ENCODE measurements at places on chromosomes 12 and 14. TPM values are rescaled to one million over a fixed set of nuclear protein-coding genes. Genes with fewer than 3 reads are reported as not detected.

DNA sequence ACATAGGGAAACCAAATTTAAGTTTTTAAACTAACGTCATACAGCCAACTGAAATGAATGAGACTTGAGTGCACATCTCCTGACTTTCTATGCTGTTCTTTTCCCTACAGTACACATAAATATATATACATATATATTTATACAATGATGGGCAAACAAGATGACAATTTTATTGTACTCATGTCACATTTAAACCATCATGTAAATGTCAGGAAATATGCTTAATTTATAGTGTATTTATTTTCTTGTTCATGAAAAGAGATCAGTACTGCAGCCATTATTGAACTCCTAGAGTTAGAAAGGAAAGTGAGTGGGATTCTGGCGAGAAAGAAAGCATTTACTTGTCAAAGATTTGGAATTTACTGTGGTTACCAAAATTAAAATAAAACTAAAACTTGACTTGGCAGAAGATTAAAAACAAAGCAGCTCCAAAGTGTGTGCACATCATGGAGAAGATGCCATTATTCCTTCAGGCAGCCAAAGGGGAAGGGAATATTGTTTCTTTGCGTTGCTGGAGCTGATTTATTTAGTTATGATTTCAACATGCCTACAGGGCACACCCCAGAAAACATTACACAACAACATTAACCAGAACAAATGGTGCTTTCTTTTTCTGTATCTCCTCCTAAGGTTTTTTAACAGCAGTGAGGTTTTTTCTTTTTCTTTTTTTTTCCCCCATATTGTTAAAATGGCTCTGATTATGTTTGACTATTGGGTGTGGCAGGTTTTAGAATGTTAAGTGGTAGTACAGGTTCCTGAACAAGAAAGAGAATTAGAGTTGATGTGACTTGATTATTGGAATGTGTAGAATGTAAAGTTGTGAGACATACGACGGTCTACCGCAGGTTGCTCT is 144.6 kb downstream of the RAD51B start:
- no peak for DNase-seq
- peaks cover 2% of the 10 kb centered on the region for H3K27me3 ChIP-seq
- H3K36me3 ChIP-seq = peaks cover 23% of the 10 kb centered on the region
- H3K27ac ChIP-seq = peak overlapping the region; percentile 64

GRCh38 chr12:32270818-32271710 is 128.3 kb upstream of the FGD4 start:
- peak; percentile 17 for DNase-seq
- H3K27me3 ChIP-seq = peaks cover 2% of the 10 kb centered on the region
- H3K36me3 ChIP-seq = no peaks in the 10 kb centered on the region
- peak overlapping the region; percentile 69 for H3K27ac ChIP-seq

DNA sequence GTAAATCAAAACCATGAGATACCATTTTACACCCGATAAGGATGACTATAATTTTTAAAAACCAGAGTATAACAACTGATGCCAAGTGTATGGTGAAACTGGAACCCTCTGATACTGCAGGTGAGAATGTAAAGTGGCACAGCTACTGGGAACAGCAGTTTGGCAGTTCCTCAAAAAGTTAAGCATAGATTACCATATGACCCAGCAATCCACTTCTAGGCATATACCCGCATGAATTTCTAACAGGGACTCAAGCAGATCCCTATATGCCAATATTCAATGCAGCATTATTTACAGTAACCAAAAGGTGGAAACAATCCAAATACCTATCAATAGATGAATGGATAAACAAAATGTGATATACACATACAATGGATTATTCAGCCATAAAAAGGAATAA is 57.4 kb downstream of the BAZ1A start:
- H3K27ac ChIP-seq = no peak overlapping the region
- H3K4me3 ChIP-seq = no peak overlapping the region
- DNase-seq = no peak
- peaks cover 13% of the 10 kb centered on the region for H3K36me3 ChIP-seq
- no peaks in the 10 kb centered on the region for H3K27me3 ChIP-seq

- no peaks in the 10 kb centered on the region for H3K4me1 ChIP-seq
- H3K36me3 ChIP-seq = no peaks in the 10 kb centered on the region
- H3K27me3 ChIP-seq = no peaks in the 10 kb centered on the region
- DNase-seq = no peak
- no peak overlapping the region for H3K4me3 ChIP-seq
Measured at GRCh38 chr12:83179999-83180398, 493.3 kb downstream of the TMTC2 start.

GRCh38 chr12:53989227-53990113 is 4.5 kb downstream of the HOXC10 start:
- H3K36me3 ChIP-seq = no peaks in the 10 kb centered on the region
- peaks cover 68% of the 10 kb centered on the region for H3K27me3 ChIP-seq
- peaks cover 16% of the 10 kb centered on the region for H3K4me1 ChIP-seq
- no peak overlapping the region for H3K27ac ChIP-seq
- H3K4me3 ChIP-seq = peak overlapping the region; percentile 8

GRCh38 chr12:120981407-120981941 is 3.1 kb downstream of the HNF1A start:
- peaks cover 4% of the 10 kb centered on the region for H3K27me3 ChIP-seq
- H3K4me1 ChIP-seq = no peaks in the 10 kb centered on the region
- no peaks in the 10 kb centered on the region for H3K36me3 ChIP-seq
- H3K4me3 ChIP-seq = no peak overlapping the region

LTBR gene
- 91.5 TPM for total RNA-seq

- H3K27me3 ChIP-seq = peaks cover 4% of the 10 kb centered on the region
- no peak overlapping the region for H3K27ac ChIP-seq
- no peak overlapping the region for H3K4me3 ChIP-seq
- peak; percentile 64 for DNase-seq
- no peaks in the 10 kb centered on the region for H3K36me3 ChIP-seq
- H3K4me1 ChIP-seq = peaks cover 33% of the 10 kb centered on the region
Measured at GRCh38 chr12:52029685-52030084, 21.6 kb upstream of the NR4A1 start.

DNA sequence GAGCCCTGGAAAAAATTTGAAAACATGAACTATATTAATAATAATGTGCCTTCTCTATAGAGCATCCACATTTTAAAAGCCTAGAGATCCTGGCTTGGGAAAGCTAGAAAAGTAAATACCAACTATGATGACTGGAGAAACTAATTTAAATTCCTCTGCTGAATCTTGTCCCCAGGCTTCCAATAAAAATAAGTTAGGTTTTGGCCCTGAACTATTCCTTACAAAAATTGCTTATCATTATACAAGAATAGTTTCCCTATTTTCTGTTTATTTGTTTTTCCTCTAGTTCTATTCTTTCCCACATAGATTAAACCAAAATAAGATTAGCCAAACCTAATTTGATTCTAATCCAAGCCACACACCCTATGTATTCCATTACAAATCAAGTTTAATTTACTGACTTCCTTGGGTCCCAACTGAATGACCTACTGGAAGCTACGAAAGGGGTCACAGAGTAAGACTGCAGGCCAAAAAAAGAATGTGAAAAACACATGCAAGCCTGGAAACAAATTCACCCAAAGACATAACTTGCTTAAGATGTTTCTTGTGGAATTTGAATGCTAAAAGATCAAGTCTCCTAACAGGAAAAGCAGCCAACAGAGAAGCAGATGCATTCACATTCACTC is 133.0 kb downstream of the PAWR start:
- H3K4me1 ChIP-seq = peaks cover 50% of the 10 kb centered on the region
- peak; percentile 20 for DNase-seq
- H3K36me3 ChIP-seq = peaks cover 24% of the 10 kb centered on the region

- peaks cover 26% of the 10 kb centered on the region for H3K36me3 ChIP-seq
- H3K4me1 ChIP-seq = peaks cover 51% of the 10 kb centered on the region
- peak overlapping the region; percentile 7 for H3K4me3 ChIP-seq
- no peak for DNase-seq
Measured at GRCh38 chr12:98737322-98737712, 92.2 kb downstream of the APAF1 start.

- DNase-seq = peak; percentile 8
- H3K27me3 ChIP-seq = no peaks in the 10 kb centered on the region
- H3K27ac ChIP-seq = peak overlapping the region; percentile 18
- H3K4me3 ChIP-seq = no peak overlapping the region
- H3K4me1 ChIP-seq = peaks cover 17% of the 10 kb centered on the region
- H3K36me3 ChIP-seq = peaks cover 7% of the 10 kb centered on the region
Measured at GRCh38 chr14:68089146-68089731, 269.7 kb downstream of the RAD51B start.

GRCh38 chr14:34642595-34642994 is 12.6 kb upstream of the SNX6 start:
- no peaks in the 10 kb centered on the region for H3K27me3 ChIP-seq
- H3K27ac ChIP-seq = no peak overlapping the region
- no peak overlapping the region for H3K4me3 ChIP-seq
- no peak for DNase-seq
- peaks cover 16% of the 10 kb centered on the region for H3K4me1 ChIP-seq

GRCh38 chr14:33040372-33041140 is 101.9 kb downstream of the NPAS3 start:
- no peak overlapping the region for H3K27ac ChIP-seq
- no peak overlapping the region for H3K4me3 ChIP-seq
- H3K4me1 ChIP-seq = no peaks in the 10 kb centered on the region
- H3K36me3 ChIP-seq = no peaks in the 10 kb centered on the region

MDGA2 gene
- total RNA-seq = not detected

ACRBP gene
- total RNA-seq = not detected

PTPN6 gene
- total RNA-seq = 0.41 TPM

GRCh38 chr12:127025545-127025944 is 1241.4 kb upstream of the TMEM132C start:
- H3K4me3 ChIP-seq = no peak overlapping the region
- H3K4me1 ChIP-seq = peaks cover 15% of the 10 kb centered on the region
- DNase-seq = peak; percentile 7

- H3K27me3 ChIP-seq = no peaks in the 10 kb centered on the region
- DNase-seq = peak; percentile 4
- H3K4me3 ChIP-seq = no peak overlapping the region
- no peak overlapping the region for H3K27ac ChIP-seq
- H3K4me1 ChIP-seq = peaks cover 15% of the 10 kb centered on the region
Measured at GRCh38 chr12:32603858-32604257, 75.2 kb upstream of the DNM1L start.

POTEG gene
- not detected for total RNA-seq

KLHL33 gene
- not detected for total RNA-seq

SLC6A15 gene
- total RNA-seq = not detected

DNA sequence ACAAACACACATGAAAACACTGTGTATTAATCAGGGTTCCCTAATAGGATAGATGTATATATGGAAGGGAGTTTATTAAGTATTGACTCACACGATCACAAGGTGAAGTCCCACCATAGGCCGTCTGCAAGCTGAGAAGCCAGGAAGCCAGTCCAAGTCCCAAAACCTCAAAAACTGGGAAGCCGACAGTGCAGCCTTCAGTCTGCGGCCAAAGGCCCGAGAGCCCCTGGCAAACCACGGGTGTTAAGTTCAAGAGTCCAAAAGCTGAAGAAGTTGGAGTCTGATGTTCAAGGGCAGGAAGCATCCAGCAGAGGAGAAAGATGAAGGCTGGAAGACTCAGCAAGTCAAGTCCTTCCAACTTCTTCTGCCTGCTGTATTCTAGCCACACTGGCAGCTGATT is 1085.0 kb upstream of the TMEM132C start:
- DNase-seq = no peak
- peaks cover 1% of the 10 kb centered on the region for H3K27me3 ChIP-seq
- H3K27ac ChIP-seq = no peak overlapping the region
- peaks cover 13% of the 10 kb centered on the region for H3K36me3 ChIP-seq
- H3K4me1 ChIP-seq = peaks cover 6% of the 10 kb centered on the region

- H3K27ac ChIP-seq = no peak overlapping the region
- no peak for DNase-seq
- H3K27me3 ChIP-seq = no peaks in the 10 kb centered on the region
- no peak overlapping the region for H3K4me3 ChIP-seq
- H3K4me1 ChIP-seq = peaks cover 65% of the 10 kb centered on the region
Measured at GRCh38 chr12:96375170-96375569, 25.1 kb downstream of the CDK17 start.

DNA sequence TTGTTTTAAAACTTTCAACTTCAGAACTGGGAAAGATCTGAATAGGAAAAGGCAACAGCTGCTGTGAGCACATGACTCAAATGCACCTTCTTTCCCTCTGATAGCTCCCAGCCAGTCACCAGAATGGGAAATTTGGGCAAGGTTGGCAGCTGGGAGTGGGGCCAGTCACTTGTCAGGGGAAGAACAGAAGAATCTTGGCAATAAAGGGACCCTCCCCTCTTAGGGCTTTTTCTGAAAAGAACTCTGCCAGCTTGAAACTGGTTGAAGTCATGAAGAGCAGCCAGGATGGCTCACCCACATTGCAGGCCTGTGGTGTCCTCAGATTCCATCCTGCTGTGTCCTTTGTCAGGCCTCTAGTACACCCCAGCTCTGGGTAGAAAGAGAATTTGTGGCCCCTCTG is 10.3 kb upstream of the RIC8B start:
- no peaks in the 10 kb centered on the region for H3K36me3 ChIP-seq
- no peak overlapping the region for H3K27ac ChIP-seq
- no peak for DNase-seq
- no peak overlapping the region for H3K4me3 ChIP-seq
- 0 out of 2 replicates have a peak, but pooled peaks cover 6% of the 10 kb centered on the region for H3K4me1 ChIP-seq

NGB gene
- total RNA-seq = not detected

GRCh38 chr12:20220339-20220738 is 148.0 kb upstream of the PDE3A start:
- H3K4me3 ChIP-seq = no peak overlapping the region
- no peaks in the 10 kb centered on the region for H3K4me1 ChIP-seq
- no peaks in the 10 kb centered on the region for H3K36me3 ChIP-seq
- no peaks in the 10 kb centered on the region for H3K27me3 ChIP-seq
- DNase-seq = no peak

USP44 gene
- not detected for total RNA-seq

- no peak overlapping the region for H3K4me3 ChIP-seq
- H3K36me3 ChIP-seq = no peaks in the 10 kb centered on the region
- peaks cover 25% of the 10 kb centered on the region for H3K27me3 ChIP-seq
- no peak overlapping the region for H3K27ac ChIP-seq
- H3K4me1 ChIP-seq = no peaks in the 10 kb centered on the region
- no peak for DNase-seq
Measured at GRCh38 chr12:48031135-48031960, 27.1 kb upstream of the COL2A1 start.

GRCh38 chr14:34212172-34212929 is 249.7 kb downstream of the SPTSSA start:
- DNase-seq = no peak
- H3K27ac ChIP-seq = no peak overlapping the region
- H3K4me1 ChIP-seq = no peaks in the 10 kb centered on the region
- H3K36me3 ChIP-seq = no peaks in the 10 kb centered on the region
